ENCODE measurements at places on chromosomes 2 and 18. TPM values are rescaled to one million over a fixed set of nuclear protein-coding genes. Genes with fewer than 3 reads are reported as not detected.

Gene NAT8
- total RNA-seq: not detected

Gene CENPA
- not detected for total RNA-seq

DNA sequence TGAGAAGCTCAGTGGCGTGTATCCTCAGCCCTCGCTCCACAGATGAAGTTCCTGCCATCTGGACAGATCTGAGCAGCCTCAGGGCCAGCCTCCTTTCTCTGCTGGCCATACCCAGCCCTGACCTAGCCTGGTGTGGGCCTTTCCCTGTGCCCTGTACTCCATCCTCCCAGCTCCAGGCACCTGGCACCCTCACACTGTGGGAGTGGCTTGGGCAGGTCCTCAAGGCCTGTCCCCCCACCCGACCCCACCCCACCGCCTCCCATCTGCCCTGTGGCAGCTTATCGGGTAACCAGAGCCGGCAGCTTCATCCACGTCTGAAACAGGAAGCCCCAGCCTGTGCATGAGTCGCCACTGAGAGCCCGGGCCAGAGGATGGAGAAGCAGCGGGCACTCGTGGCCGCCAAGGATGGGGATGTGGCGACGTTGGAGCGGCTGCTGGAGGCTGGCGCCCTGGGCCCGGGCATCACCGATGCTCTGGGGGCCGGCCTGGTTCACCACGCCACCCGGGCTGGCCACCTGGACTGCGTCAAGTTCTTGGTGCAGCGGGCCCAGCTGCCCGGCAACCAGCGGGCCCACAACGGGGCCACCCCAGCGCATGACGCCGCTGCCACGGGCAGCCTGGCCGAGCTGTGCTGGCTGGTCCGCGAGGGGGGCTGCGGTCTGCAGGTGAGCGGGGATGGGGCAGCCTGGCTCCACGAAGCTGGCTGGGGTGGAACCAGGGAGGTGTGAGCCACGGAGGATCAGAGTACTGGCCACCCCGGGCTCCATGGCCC lies at the start of gene ESPNL:
Gene ESPNL (plus strand): TSS at position 292 of the 772 bp plus-strand sequence. CDS start 80 bp downstream, at position 372.
- no peaks in the 10 kb centered on the region for H3K4me1 ChIP-seq
- H3K27me3 ChIP-seq: no peaks in the 10 kb centered on the region
- no peak within 1 kb of the TSS for H3K4me3 ChIP-seq
- H3K36me3 ChIP-seq: no peaks in the 10 kb centered on the region
- peak; percentile 60 for DNase-seq

GRCh38 chr2:111972955-111973565 lies 74.7 kb downstream of the MERTK start:
- H3K27ac ChIP-seq: no peak overlapping the region
- H3K4me1 ChIP-seq: no peaks in the 10 kb centered on the region
- no peak for DNase-seq
- no peak overlapping the region for H3K4me3 ChIP-seq
- H3K27me3 ChIP-seq: no peaks in the 10 kb centered on the region
- peaks cover 35% of the 10 kb centered on the region for H3K36me3 ChIP-seq

Gene ICOS
- not detected for total RNA-seq

GRCh38 chr2:155309483-155309882 lies 611.0 kb downstream of the KCNJ3 start:
- H3K36me3 ChIP-seq: no peaks in the 10 kb centered on the region
- no peak for DNase-seq

Gene ZNF385B
- 2.8 TPM for total RNA-seq

Gene STPG4
- not detected for total RNA-seq

DNA sequence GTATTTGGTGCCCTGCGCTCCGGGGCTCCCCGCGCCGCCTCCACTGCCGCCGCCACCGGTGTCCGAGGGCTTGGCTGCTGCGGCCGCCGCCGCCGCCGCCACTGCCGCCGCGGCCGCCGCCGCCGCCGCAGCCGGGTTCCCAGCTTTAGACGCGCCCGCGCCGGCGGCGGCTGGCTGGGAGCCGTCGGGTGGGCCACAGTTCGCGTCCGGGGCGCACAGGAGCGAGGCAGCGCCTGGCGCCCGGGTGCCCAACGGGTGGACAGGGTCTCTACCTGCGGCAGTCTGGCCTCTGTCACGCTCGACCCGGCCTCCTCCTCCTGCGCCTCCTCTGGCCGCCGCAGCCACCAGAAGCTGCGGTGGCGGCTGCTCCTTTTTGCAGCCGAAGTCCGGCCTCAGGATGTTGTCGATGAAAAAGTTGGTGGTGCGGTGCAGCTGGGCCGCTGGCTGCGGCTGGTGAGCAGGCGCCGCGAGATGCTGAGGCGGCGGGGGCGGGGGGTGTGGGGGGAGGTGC lies 951 bp downstream of the EN1 start:
- no peak overlapping the region for H3K27ac ChIP-seq
- H3K4me3 ChIP-seq: peak overlapping the region; percentile 34
- no peak for DNase-seq
- no peaks in the 10 kb centered on the region for H3K36me3 ChIP-seq
- peaks cover 91% of the 10 kb centered on the region for H3K27me3 ChIP-seq
- no peaks in the 10 kb centered on the region for H3K4me1 ChIP-seq

- DNase-seq: no peak
- peak overlapping the region; percentile 36 for H3K27ac ChIP-seq
- no peaks in the 10 kb centered on the region for H3K27me3 ChIP-seq
- no peak overlapping the region for H3K4me3 ChIP-seq
Measured at GRCh38 chr2:121605820-121606733, 43.2 kb downstream of the CLASP1 start.
